ENCODE measurements at places on chromosomes 12 and 14.

GRCh38 chr14:99676657-99677056 is 7.4 kb upstream of the CYP46A1 start:
- peak; percentile 57 for DNase-seq

DNA sequence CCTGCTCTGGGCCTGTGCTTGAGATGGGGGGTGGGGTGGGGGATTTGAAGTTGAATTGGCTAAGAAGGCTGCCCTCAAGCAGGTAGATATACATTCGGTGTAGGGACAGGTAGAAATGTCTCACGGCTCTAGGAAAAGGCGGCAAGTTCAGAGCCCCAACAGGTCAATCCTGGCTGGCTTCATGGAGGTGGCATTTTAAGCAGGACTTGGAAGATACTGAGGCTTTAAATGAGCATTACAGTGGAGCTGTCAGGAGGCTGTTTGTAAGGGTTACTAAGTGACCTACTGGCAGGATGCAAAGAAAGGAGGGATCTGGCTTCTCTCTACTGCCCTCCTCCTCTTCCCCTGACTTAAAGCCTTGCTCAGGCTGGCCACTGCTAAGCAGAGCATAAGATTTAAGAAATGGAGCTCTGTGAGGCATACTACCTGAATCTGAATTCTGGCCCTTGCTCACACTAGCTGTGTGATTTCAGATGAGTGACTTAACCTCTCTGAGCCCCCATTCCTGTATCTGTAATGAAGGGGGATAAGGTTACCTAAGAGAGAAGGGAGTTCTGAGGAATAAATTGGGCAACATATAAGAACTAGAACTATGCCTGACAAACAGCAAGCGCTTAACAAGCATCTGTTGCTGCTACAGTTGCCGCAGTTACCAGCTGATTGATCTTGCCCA is 61.6 kb downstream of the SLC24A4 start:
- DNase-seq = no peak

- DNase-seq = no peak
Measured at GRCh38 chr12:38782359-38782758, 123.0 kb downstream of the CPNE8 start.

- DNase-seq = no peak
Measured at GRCh38 chr12:38465020-38465419, 148.4 kb downstream of the ALG10B start.

DNA sequence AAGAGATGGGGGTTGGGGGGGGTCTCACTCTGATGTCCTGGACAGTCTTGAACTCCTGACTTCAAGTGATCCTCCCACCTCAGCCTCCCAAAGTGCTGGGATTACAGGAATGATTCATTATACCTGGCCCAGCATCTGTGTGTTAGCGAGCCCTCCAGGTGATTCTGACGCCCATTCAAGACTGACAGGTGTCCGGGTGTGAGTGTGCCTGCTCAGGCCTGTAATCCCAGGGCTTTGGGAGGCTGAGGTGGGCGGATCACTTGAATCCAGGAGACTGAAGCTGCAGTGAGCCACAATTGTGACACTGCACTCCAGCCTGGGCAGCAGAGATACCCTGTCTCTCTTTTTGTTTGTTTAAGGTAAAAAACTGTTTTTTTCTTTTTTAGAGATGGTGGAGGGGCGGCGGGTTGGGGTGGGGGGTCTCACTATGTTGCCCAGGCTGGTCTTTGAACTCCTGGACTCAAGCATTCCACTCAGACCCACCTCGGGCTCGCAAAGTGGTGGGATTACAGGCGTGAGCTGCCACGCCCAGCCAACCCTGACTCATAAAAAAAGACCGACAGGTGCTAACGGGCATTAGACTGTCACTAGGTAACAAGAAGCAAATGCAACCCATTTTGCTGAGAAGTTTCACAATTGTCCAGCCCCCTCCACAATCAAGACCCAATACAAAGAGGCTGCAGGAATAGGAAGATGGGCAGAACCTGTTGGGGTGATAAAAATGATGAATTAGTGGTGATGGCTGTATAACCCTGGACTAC is 4.7 kb downstream of the VSIG10 start:
- no peak for DNase-seq

- no peak for DNase-seq
Measured at GRCh38 chr12:78651755-78652154, 212.8 kb upstream of the SYT1 start.

- DNase-seq = no peak
Measured at GRCh38 chr12:72876092-72876491, 603.9 kb downstream of the TRHDE start.

DNA sequence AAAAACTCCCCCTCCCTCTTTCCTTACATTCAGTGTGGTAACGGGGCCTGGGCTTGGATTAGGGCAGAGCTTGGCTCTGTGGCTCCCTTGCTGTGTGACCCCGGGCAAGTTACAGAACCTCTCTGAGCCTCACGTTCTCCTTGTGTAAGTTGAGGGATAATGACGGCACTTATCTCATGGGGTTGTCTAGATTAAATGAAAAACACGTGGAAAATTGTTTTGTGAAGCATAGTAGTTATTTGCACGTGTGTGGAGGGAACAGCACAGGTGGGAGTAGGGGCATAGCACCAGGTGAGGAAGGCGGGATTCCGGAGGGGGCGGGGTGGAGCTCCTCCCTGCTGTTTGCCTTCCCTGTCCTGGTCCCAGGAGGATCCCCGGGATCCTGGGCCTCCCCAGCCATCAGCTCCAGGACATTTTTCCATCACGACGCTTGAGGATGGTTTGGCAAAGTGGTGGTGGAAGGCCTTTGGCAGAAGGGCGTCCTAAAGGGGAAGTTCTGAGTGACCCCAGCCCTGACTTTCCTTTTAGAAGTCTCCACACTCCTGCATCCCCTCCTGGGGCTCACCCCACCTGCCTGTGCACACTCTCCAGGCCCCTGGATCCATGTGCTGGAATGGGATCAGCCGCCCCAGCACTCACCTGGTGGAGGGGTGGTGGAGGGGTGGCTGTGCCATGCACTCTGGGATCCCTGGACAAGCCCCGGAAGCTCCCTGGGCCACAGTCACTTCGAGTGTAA is 22.7 kb downstream of the LRTM2 start:
- peak; percentile 48 for DNase-seq

- no peak for DNase-seq
Measured at GRCh38 chr14:31205681-31206535, 1.7 kb downstream of the HECTD1 start.

DNA sequence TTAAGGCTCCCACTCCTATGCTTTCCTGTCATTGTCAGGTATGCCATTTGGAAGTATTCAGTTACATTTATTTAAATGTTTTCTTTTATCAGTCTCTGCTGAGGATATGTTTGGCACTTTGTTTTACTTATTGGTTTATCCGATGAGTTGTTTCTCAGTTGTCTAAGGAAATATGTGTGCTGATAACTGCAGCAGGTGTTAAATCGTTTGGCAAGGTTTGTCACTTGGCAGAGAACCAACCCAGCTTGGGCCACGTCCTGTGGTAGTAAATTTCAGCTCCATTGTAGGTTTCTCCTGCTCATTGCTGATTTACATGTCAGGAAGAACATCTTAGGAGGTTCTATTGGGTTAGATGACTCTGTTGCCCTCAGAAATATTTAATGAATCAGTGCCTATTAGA is 22.0 kb upstream of the MGST1 start:
- DNase-seq = no peak

- DNase-seq = no peak
Measured at GRCh38 chr12:8636581-8636980, 23.9 kb upstream of the AICDA start.

GRCh38 chr14:38848243-38848935 is 254.6 kb downstream of the SEC23A start:
- DNase-seq = no peak

- DNase-seq = no peak
Measured at GRCh38 chr12:75854681-75855309, 176.8 kb downstream of the PHLDA1 start.

GRCh38 chr12:98478606-98479005 is 36.8 kb upstream of the TMPO start:
- no peak for DNase-seq

DNA sequence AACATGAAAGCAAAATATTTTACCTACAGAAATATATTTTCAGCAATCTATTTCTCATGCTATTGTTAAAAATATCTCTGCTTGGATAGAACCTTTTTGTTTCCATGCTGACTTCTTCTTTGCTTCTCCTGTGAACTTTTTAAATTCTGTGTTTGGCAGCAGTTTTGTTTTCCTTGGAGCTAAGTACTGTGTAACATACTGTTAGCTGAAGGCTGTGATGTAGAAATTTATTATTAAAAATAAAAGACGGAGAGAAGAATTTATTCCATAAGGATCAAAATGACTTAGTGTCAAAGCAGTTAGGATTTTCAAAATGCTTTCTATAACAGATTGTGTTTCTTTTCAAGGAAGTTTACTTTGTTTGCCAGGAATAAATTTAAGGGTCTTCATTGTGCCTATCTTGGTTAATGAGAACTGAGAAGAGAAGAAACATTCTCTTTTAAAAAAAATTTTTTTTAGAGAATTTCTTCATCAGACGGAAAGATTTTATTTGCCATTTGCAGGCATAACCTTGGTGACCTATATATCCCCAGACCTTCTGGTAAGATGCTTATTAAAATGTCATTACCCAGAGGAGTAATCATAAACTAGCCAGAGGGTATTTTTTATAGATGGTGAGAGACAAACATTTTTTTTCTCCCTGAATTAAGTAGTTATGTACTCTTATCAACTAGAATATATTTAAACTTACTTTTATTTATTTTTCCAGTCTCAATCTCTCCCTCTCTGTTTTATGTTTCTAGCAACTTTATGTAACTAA is 147.1 kb upstream of the SLCO1C1 start:
- DNase-seq = no peak

DNA sequence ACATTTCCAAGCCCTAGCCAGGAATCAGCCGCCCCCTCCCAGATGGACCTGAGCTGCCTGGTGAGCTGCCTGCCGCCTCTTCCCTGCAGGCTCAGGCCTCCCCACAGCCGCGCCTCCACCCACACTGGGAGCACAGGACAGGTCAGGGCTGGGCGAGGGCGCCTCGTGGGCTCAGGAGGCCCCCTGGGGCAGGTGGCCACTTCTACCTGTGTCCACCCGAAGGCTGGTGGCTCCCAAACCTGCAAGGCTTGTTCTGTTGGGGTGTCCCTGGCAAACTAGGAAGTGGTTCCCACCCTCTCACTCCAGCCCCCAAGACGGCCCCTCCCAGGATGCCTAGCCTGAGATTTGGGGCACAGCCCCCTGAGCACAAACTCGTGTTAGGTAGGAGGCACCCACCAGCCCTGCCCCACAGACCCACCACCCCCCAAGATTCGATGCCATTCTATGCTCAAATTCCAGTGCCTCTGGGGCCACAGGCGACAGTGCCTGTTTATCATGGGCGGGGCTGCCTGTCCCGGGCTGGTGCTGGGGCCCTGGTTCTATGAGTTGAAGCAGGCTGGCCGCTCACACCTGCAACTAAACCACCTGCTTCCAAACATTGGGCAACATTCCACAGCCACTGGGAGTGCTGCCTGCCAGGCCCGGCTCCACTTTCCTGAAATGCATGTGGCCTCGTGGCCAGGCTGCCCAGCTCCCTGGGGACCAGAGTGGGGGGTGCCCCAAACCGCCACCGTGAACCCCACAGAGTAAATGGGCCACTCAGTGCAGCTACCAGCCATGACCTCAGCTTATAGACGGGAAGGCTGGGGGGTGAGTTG is 6.8 kb downstream of the MMP17 start:
- DNase-seq = no peak

- no peak for DNase-seq
Measured at GRCh38 chr12:132345561-132346200, 16.3 kb upstream of the GALNT9 start.

- DNase-seq = no peak
Measured at GRCh38 chr12:20438299-20438779, 70.0 kb downstream of the PDE3A start.

DNA sequence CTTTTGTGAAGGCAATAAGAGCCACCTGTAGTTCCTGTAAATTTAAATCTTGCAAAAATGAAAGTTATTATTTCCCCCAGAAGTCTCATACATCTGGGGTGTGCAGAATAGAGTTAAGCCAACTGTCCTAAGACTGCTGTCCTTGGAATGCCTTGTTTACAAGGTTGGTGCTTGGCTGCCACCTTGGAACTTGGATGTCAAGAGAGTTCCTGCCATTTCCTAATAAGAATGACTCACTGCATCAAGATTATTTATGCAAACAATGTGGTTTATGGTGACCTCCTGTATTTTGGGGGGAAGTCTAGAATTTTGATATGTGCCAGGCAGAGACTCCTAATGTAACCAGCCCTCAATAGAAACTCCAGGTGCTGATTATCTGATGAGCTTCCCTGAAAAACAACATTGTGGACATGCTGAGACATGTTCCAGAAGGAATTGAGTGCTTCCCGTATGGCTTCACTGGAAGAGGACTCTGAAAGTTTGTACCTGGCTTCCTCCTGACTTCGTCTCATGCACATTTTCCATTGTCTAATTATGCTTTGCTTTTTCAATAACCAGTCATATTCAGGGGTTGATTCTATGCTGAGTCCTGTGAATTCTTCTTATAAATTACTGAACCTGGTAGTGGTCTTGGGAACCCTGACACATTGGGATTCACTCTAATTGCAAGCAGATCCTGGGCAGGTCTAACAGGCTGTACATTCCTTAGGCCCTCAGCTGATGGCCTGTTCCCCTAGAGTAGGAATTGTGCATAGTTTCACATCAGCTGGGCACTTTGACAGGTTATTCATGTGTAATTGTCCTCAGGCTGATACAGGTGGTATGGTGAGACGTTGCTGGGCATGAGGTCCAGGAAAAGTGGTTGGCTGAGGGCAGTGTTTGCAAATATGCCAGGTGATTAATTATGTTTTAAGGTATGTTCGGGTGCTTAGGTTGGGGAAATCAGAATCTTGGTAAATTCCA is 1370.7 kb upstream of the TMEM132C start:
- DNase-seq = no peak

DNA sequence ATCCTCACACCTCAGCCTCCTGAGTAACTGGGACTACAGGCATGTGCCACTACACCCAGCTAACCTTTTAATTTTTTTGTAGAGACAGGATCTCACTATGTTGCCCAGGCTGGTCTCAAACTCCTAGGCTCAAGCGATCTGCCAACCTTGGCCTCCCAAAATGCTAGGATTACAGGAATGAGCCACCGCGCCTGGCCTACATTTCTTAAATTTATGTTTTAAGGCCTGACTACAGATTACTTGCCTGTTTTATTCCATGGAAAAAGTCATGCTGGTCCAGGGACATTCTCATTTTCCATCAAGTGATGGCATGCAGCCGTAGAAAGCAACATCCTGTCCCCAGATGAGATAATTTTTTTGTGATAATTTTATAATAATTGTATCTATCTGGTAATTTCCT is 6.1 kb downstream of the CD9 start:
- DNase-seq = no peak

DNA sequence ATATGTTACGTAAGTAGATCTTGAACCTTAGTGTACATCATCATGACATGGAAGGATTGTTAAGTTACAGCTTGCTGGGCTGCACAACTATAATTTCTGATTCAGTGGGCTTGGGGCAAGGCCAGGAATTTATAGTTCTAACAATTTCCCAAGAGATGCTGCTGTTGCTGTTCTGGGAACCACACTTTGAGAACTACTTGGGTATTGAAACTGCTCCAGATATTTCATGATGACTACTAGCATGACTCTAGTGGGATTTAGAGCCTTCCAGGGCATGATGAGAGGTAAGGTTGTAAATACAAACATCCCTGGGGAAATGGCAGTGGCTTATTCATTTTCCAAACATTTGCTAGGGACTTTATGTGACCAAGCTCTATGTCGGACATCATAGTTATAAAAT is 904.8 kb upstream of the SEL1L start:
- no peak for DNase-seq

Measured in sciatic nerve (tissue), 2 donors.